ENCODE measurements at places on chromosomes 6 and 20.

- no peak for DNase-seq
Measured at GRCh38 chr6:99434702-99435530, 9.8 kb upstream of the PNISR start.

- no peak for DNase-seq
Measured at GRCh38 chr6:144897441-144897921, 612.3 kb downstream of the UTRN start.

- no peak for DNase-seq
Measured at GRCh38 chr6:38185752-38186151, 366.2 kb downstream of the ZFAND3 start.

DNA sequence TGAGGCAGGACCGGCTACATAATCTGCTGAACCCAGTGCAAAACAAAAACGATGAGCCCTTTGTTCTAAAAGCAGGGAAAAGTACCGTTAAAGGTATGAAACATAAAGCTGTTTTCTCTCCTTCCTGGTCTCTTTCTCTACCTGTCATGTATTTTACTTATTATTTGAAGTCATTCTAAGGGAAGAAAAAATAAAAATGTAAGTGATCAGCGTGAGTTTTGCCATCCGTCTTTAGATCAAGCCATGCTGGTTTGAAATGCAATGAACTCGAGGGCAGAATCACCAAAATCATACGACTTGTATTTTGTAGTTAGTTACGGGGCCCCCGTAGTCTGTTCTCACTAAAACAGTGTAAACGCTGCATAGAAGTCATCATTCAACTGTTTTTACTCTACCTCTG lies 2.9 kb upstream of the BCAS1 start:
- no peak for DNase-seq

DNA sequence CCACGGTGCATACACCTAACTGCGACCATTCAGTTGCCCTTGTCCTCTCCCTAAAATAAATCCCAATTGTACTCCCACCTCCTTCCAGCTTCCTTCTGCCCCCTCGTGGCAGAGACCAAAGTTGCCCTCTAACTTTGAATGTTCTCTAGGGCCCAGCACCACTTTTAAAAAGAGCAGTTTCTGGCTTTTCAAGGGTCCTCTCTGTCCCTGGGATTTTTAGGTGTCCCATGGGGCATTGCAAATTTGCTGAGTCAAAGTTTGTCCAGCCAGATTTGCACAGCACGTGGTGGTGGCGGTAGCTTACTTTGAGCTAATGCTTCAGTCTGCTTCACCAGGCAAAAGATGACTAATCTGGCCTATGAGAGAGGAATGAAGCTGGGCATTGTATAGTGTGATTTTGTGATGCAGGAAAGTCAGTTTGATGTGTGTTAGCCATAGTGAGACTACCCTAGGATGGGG lies 100.2 kb downstream of the PERP start:
- DNase-seq, result no peak
